Mesothelial cell of epicardium (in vitro differentiated cells): ENCODE measurements at places on chromosomes 2 and 18. TPM values are rescaled to one million over a fixed set of nuclear protein-coding genes. Genes with fewer than 3 reads are reported as not detected.

- H3K27ac ChIP-seq: no peak overlapping the region
- H3K4me1 ChIP-seq: no peaks in the 10 kb centered on the region
- no peaks in the 10 kb centered on the region for H3K27me3 ChIP-seq
Measured at GRCh38 chr2:209236377-209236776, 187.5 kb upstream of the MAP2 start.

GRCh38 chr18:75491361-75491760 is 63.9 kb upstream of the SMIM21 start:
- peaks cover 14% of the 10 kb centered on the region for H3K4me1 ChIP-seq
- H3K27me3 ChIP-seq: no peaks in the 10 kb centered on the region
- H3K36me3 ChIP-seq: no peaks in the 10 kb centered on the region
- H3K27ac ChIP-seq: no peak overlapping the region
- DNase-seq: no peak

DNA sequence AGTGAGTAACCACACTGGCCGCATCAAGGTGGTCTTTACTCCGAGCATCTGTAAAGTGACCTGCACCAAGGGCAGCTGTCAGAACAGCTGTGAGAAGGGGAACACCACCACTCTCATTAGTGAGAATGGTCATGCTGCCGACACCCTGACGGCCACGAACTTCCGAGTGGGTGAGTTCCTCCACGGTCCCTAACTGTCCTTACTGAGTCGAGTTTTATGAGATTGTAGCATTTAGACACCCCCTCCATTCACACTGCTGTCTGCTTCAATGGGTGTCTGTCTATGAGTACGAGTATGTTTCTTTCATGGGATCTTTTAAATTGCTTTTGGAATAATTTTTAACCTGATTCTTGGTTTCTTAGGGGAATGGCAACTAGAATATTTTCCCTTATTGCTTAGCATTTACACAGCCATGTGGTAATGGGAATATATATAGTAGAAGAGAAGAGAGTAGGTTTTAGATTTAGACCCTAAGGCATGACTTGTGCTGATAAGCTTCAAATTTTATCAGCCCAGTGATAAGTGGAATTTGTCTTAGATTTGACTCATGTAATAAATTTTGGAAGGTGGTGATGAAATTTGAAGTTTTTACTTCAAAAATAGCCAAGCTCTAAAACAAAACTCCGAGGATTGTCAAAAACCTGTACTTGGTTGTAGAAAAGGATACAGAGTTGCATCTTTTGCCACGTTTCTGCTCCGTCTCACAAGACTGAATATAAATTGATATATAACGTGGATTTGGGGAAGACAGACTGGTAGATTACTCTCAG is 188.2 kb downstream of the LTBP1 start:
- DNase-seq: no peak
- H3K36me3 ChIP-seq: no peaks in the 10 kb centered on the region
- peak overlapping the region; percentile 74 for H3K27ac ChIP-seq
- no peaks in the 10 kb centered on the region for H3K27me3 ChIP-seq
- peak overlapping the region; percentile 51 for H3K4me3 ChIP-seq

- no peak overlapping the region for H3K4me3 ChIP-seq
- peaks cover 53% of the 10 kb centered on the region for H3K36me3 ChIP-seq
- no peaks in the 10 kb centered on the region for H3K4me1 ChIP-seq
- no peaks in the 10 kb centered on the region for H3K27me3 ChIP-seq
- no peak overlapping the region for H3K27ac ChIP-seq
Measured at GRCh38 chr2:241254904-241255351, 60.5 kb downstream of the HDLBP start.

GRCh38 chr2:239594019-239594771 is 193.4 kb upstream of the HDAC4 start:
- H3K36me3 ChIP-seq: no peaks in the 10 kb centered on the region
- no peak overlapping the region for H3K27ac ChIP-seq
- H3K4me3 ChIP-seq: no peak overlapping the region
- DNase-seq: no peak
- no peaks in the 10 kb centered on the region for H3K4me1 ChIP-seq

- no peak for DNase-seq
- H3K27me3 ChIP-seq: no peaks in the 10 kb centered on the region
- H3K4me3 ChIP-seq: no peak overlapping the region
- peaks cover 15% of the 10 kb centered on the region for H3K36me3 ChIP-seq
Measured at GRCh38 chr2:11239666-11240462, 84.6 kb downstream of the SLC66A3 start.

DNA sequence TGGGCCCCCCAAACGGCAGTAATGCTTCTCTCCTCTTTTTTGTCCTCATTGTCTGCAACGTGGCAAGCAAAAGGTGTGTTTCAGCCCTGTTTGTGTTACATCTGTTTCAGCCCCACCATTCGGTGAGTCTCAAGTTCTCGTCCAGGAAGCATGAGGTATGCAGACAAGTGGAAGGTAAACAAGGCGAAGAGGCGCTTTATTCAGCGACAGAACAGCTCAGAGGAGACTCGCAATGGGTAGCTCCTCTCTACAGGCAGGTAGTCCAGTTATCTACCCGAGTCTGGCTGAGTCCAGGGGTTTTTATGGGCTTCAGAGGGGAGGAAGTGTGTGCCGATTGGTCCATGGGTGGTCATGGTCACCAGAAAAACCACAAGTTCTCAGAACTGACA is 733.4 kb upstream of the CDH7 start:
- no peak overlapping the region for H3K27ac ChIP-seq
- H3K4me1 ChIP-seq: no peaks in the 10 kb centered on the region

DNA sequence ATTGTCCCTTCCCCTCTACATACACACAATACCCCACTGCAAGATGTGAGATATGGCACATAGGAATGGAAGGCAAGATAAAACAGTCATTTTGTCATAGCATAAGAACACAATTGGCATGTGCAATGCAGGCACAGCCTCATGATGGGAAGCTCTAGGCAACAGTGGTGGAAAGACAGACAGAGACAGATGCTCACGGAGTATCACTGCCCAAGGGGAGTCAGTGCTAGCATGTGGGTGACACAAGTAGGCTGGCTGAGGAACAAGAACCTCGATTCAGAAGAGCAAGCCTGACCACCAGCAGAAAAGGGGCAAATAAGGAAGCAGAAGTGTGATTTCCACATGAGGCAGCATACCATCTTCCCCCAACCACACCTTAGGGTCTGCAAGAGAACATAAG is 323.6 kb downstream of the PAX3 start:
- peaks cover 11% of the 10 kb centered on the region for H3K27me3 ChIP-seq
- H3K27ac ChIP-seq: no peak overlapping the region
- no peaks in the 10 kb centered on the region for H3K36me3 ChIP-seq
- peaks cover 6% of the 10 kb centered on the region for H3K4me1 ChIP-seq

DNA sequence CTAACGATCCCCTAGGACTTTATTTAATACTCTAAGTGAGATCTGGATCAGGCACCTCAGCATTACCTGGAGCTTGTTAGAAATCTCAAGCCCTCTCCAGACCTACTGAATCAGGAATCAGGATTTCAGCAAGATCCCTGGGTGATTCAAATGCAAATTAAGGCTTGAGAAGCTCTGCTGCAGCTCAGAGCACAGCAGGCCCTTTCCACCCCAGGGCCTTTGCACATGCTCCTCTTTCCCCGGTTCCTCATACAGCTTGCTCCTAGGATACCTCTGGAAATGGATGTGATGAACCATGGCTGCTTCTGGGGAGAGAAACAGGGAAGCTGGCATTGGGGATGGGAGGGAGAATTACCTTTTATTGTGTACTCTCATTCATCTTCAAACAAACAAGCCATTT is 40.3 kb upstream of the MGAT4A start:
- H3K27ac ChIP-seq: no peak overlapping the region
- peaks cover 39% of the 10 kb centered on the region for H3K4me1 ChIP-seq
- no peak overlapping the region for H3K4me3 ChIP-seq
- no peaks in the 10 kb centered on the region for H3K36me3 ChIP-seq
- H3K27me3 ChIP-seq: no peaks in the 10 kb centered on the region

GRCh38 chr2:44705876-44706480 is 235.5 kb upstream of the SIX3 start:
- H3K27me3 ChIP-seq: peaks cover 3% of the 10 kb centered on the region
- H3K4me1 ChIP-seq: peaks cover 8% of the 10 kb centered on the region
- H3K4me3 ChIP-seq: no peak overlapping the region
- H3K27ac ChIP-seq: no peak overlapping the region

- no peak overlapping the region for H3K4me3 ChIP-seq
- peaks cover 12% of the 10 kb centered on the region for H3K4me1 ChIP-seq
- no peak for DNase-seq
- no peaks in the 10 kb centered on the region for H3K36me3 ChIP-seq
- H3K27ac ChIP-seq: no peak overlapping the region
Measured at GRCh38 chr2:73210019-73210418, 4.0 kb upstream of the SMYD5 start.

- no peak overlapping the region for H3K27ac ChIP-seq
- no peaks in the 10 kb centered on the region for H3K27me3 ChIP-seq
- H3K4me1 ChIP-seq: peaks cover 33% of the 10 kb centered on the region
- H3K4me3 ChIP-seq: no peak overlapping the region
- DNase-seq: no peak
Measured at GRCh38 chr18:59001166-59001565, 136.5 kb downstream of the ZNF532 start.

GRCh38 chr2:5592916-5593315 is 99.3 kb upstream of the SOX11 start:
- no peaks in the 10 kb centered on the region for H3K36me3 ChIP-seq
- H3K4me3 ChIP-seq: no peak overlapping the region

DNA sequence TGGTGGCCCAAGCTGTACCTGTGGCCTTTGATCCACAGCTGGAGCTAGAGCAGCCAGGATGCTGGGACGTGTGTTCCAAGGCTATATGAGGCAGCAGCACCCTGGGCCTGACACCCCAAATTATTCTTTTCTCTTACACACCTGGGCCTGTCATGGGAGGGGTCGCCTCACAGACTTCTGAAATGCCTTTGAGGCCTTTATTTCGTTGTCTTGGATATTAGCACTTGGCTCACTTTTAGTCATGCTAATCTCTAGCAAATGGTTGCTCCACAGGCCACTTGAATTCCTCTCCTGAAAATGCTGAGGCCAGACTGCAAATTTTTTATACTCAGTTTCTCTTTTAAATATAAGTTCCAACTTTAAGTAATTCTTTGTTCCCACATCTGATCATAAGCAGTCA is 22.0 kb upstream of the IL1R2 start:
- DNase-seq: no peak
- no peaks in the 10 kb centered on the region for H3K36me3 ChIP-seq
- H3K4me3 ChIP-seq: no peak overlapping the region
- H3K4me1 ChIP-seq: peaks cover 2% of the 10 kb centered on the region

GRCh38 chr18:79402209-79402576 is 6.5 kb downstream of the NFATC1 start:
- H3K4me3 ChIP-seq: peak overlapping the region; percentile 75
- peaks cover 29% of the 10 kb centered on the region for H3K27me3 ChIP-seq
- DNase-seq: no peak
- no peaks in the 10 kb centered on the region for H3K36me3 ChIP-seq
- peaks cover 38% of the 10 kb centered on the region for H3K4me1 ChIP-seq

FBXO48 gene
- 0.72 to 0.77 TPM (median 0.75 TPM) in 3 replicates for total RNA-seq

SDC1 gene
- 45.5 to 50.7 TPM (median 48.3 TPM) in 3 replicates for total RNA-seq

UBXN2A gene
- total RNA-seq: 21.0 to 23.0 TPM (median 22.1 TPM) in 3 replicates

MRO gene
- total RNA-seq: 0.18 to 0.40 TPM (median 0.29 TPM) in 3 replicates

FSIP2 gene
- total RNA-seq: 21.8 to 28.7 TPM (median 25.2 TPM) in 3 replicates

LAMA3 gene
- total RNA-seq: 6.1 to 7.4 TPM (median 6.7 TPM) in 3 replicates

RESP18 gene
- total RNA-seq: not detected in 3 replicates
